ENCODE measurements at places on chromosomes 2 and 18. TPM values are rescaled to one million over a fixed set of nuclear protein-coding genes. Genes with fewer than 3 reads are reported as not detected.

CERKL gene
- total RNA-seq: 0.41 TPM

LGALSL gene
- 7.7 TPM for total RNA-seq

SGPP2 gene
- 0.29 TPM for total RNA-seq

NEURL3 gene
- total RNA-seq: 2.2 TPM

CNTNAP5 gene
- not detected for total RNA-seq

LOXL3 gene
- total RNA-seq: 0.34 TPM

ADRA2B gene
- 0.05 TPM for total RNA-seq

GPR45 gene
- not detected for total RNA-seq

GALR1 gene
- total RNA-seq: not detected

DNAH6 gene
- 0.14 TPM for total RNA-seq

C1GALT1C1L gene
- 1.7 TPM for total RNA-seq

PLA2R1 gene
- total RNA-seq: 1.7 TPM

CCDC141 gene
- total RNA-seq: not detected

IL36RN gene
- 0.14 TPM for total RNA-seq

MROH2A gene
- total RNA-seq: not detected

LDLRAD4 gene
- 2.8 TPM for total RNA-seq

GPR35 gene
- total RNA-seq: 0.97 TPM
